ENCODE measurements at places on chromosomes 5 and 9. TPM values are rescaled to one million over a fixed set of nuclear protein-coding genes. Genes with fewer than 3 reads are reported as not detected.

DNA sequence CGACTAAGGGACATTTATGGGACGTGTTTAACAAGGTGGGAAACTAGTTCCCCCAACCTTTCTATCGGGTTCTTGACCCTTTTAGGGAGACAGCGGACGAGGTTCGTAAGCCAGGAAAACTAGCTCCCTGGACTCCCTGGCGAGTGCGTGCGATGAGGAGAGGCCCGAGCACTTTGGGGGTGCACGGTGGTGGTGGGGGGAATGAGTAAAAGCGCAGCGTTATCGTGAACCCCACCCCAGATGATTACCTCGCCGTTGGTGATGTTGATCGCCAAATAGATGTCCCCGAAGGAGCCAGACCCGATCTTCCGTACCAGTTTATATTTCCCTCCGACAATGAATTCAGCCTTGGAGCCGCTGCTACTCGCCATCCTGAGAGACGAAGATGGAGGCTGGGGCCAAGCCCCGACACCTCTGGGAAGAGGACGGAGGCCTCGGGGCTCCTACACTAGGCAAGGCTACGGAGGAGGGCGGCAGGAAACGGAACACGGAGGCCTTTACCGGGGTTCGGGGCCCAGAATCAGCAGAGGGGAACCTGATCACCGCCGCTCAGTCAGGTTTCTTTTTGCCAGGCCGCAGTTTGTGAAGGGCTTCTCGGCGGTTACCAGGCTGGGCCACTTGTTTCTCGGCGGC lies 529 bp downstream of the CSNK1A1 start:
- DNase-seq = no peak

DNA sequence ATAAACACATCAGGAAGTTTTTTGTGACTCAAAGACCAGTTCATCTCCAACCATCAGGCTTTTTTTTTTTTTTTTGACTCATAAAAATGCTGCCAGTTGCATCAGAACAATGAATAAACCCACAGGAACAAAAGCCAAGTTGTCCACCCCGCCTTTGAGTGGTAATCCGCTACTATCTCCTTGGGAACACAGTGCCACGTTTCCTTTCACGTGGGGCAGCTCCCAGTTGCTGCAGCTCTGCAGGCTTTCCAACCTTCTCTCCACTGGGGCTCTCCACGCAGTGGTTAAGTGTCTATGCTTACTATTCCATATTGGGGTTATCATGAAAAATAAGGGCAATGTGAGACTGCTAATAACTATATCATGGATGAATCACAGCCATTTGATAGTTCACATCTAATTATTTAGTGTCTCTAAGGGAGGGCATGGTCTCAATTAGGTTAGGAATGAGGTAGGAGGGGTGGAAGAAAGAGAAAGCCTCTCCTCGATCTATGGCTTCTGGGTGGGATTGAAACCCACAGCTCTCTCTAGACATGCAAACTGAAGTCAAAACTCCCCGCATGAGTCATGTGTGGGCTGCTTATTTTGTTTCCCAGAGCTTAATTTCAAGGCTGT lies 55.8 kb upstream of the ACTBL2 start:
- no peak for DNase-seq

- no peak for DNase-seq
Measured at GRCh38 chr5:54645882-54646355, 128.4 kb downstream of the SNX18 start.

DNA sequence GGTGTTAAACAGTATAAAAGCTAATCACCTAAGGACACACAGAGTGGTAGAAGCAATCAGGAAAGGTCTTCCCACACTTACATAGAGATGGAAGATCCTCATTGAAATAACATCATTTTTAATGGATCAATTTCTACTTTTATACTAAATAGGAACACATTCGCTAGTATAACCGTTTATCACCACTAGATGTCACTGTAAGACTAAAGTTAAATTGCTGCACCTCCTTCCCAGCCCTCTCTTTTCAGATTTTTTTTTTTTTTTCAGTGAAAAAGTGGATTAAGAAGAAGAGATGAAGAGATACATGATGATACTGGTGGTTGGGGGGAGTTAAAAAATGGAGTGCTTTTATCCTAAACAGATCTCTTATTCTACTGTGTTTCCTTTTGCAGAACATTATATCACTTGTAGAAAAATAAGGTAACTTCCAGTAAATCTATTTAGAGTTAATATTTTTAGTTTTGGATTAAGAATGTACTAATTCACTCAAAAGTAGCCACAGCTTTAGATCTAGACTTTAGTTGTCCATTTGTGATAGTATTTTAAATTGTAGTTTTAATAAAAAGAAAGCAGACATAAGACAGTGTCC lies 116.9 kb upstream of the ARRDC3 start:
- DNase-seq = peak; percentile 37

DNA sequence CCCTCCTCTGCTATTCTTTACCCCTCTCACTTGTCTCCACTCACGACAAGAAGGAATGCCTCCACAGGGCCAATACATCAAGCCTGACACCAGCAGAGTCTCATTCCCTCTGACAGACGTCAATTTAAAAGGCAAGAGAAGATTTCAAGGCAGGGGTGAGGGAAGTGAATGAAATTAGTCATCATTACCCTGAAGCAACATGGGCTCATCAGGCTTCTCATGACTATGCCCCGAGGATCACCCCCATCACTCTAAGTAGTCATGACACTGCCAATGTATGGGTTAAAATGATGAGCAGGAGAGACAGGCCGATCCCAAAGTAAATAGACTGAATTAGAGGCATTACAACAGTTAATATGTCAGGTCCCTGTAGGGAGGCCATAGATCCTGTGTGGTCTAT lies 504.4 kb downstream of the TLE4 start:
- no peak for DNase-seq

DNA sequence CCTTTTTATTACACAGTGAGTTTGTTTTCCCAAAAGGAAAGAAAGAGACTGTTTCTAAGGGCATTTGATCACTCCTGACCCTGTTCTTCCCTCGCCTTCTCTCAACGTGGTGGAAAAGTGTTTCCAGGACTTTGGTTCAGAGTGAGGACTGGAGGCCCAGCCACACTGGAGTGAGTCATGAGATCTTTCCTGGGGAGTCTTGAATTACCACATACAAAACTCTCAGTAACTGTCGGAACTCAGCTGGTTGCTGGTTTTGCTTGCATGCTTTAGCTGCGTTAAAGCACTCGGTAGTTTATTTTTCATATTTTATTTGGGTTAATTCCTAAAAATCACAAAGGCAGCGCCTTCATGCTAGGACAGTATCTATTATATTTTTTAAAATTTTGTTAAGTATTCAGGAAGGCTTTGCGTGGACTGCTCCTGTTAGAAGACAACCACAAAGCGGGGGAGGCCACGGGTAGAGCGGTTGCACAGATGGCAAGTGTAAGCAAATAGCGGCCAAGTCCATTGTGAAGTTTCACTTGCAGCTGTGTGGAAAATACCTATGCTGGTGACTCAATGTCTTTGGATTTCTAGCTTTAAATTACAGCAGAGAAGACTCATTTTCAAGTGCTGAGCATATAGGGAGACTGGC lies 77.7 kb downstream of the ARSB start:
- DNase-seq = no peak

INSL4 gene
- polyA plus RNA-seq = not detected

TMC1 gene
- 0.99 TPM for polyA plus RNA-seq
